ENCODE measurements at places on chromosomes 7 and 10.

GRCh38 chr7:108189733-108190388 lies 59.7 kb upstream of the LAMB4 start:
- H3K4me1 ChIP-seq = peaks cover 7% of the 10 kb centered on the region
- H3K27me3 ChIP-seq = no peaks in the 10 kb centered on the region
- no peak for DNase-seq
- H3K36me3 ChIP-seq = peaks cover 4% of the 10 kb centered on the region
- peak overlapping the region; percentile 18 for H3K27ac ChIP-seq
- H3K4me3 ChIP-seq = no peak overlapping the region

DNA sequence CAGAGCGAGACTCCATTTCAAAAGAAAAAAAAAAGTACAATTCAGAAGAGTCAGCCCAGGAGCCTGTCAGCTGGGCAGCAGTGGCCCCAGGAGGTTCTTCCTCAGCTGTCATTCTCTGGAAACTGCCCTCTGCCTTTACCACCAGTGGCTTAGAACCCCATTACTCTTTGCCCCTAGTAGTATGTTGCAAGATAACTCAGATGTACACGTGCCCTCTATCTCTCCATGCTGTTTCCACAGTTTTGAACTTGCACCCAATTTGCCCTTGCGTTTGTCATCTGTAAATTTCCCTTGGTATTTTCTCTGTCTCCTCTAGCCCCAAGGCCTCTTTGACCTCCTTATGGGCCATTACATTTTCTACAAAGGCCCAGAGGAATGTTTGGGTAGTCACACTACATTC lies 56.7 kb upstream of the PRKAR2B start:
- no peaks in the 10 kb centered on the region for H3K36me3 ChIP-seq
- H3K27ac ChIP-seq = no peak overlapping the region
- no peak for DNase-seq
- no peak overlapping the region for H3K4me3 ChIP-seq

GRCh38 chr10:19245889-19246752 lies 197.5 kb downstream of the MALRD1 start:
- no peak for DNase-seq
- H3K36me3 ChIP-seq = no peaks in the 10 kb centered on the region
- H3K4me1 ChIP-seq = no peaks in the 10 kb centered on the region
- H3K4me3 ChIP-seq = no peak overlapping the region
- H3K27ac ChIP-seq = no peak overlapping the region
- no peaks in the 10 kb centered on the region for H3K27me3 ChIP-seq

GRCh38 chr10:120998251-120998650 lies 147.1 kb downstream of the WDR11 start:
- no peak overlapping the region for H3K4me3 ChIP-seq
- H3K4me1 ChIP-seq = no peaks in the 10 kb centered on the region
- H3K36me3 ChIP-seq = no peaks in the 10 kb centered on the region

GRCh38 chr10:3861795-3862194 lies 76.8 kb upstream of the KLF6 start:
- no peaks in the 10 kb centered on the region for H3K27me3 ChIP-seq
- no peak overlapping the region for H3K4me3 ChIP-seq
- no peak overlapping the region for H3K27ac ChIP-seq

- no peak for DNase-seq
- H3K36me3 ChIP-seq = no peaks in the 10 kb centered on the region
These were observed 64.9 kb upstream of the FZD8 start for GRCh38 chr10:35706959-35707358.

GRCh38 chr10:102408131-102408727 lies 10.4 kb downstream of the PSD start:
- DNase-seq = no peak
- peaks cover 28% of the 10 kb centered on the region for H3K27me3 ChIP-seq
- H3K36me3 ChIP-seq = no peaks in the 10 kb centered on the region

GRCh38 chr7:157405501-157405900 lies 68.7 kb downstream of the DNAJB6 start:
- no peak overlapping the region for H3K4me3 ChIP-seq
- H3K4me1 ChIP-seq = peaks cover 10% of the 10 kb centered on the region
- H3K27ac ChIP-seq = no peak overlapping the region
- no peak for DNase-seq
- H3K36me3 ChIP-seq = peaks cover 3% of the 10 kb centered on the region

- peaks cover 4% of the 10 kb centered on the region for H3K4me1 ChIP-seq
- H3K36me3 ChIP-seq = peaks cover 3% of the 10 kb centered on the region
These were observed 4.1 kb upstream of the LIPN start for GRCh38 chr10:88755753-88756152.

GRCh38 chr10:62620491-62620890 lies 184.0 kb upstream of the ADO start:
- DNase-seq = no peak
- H3K36me3 ChIP-seq = no peaks in the 10 kb centered on the region
- no peak overlapping the region for H3K27ac ChIP-seq
- H3K4me1 ChIP-seq = peaks cover 10% of the 10 kb centered on the region
- H3K4me3 ChIP-seq = no peak overlapping the region
